Kidney (tissue), 22 donors: ENCODE measurements at places on chromosomes 6 and 20.

- DNase-seq: no peak
These were observed 1124.6 kb upstream of the MAP3K7 start for GRCh38 chr6:91711518-91711917.

DNA sequence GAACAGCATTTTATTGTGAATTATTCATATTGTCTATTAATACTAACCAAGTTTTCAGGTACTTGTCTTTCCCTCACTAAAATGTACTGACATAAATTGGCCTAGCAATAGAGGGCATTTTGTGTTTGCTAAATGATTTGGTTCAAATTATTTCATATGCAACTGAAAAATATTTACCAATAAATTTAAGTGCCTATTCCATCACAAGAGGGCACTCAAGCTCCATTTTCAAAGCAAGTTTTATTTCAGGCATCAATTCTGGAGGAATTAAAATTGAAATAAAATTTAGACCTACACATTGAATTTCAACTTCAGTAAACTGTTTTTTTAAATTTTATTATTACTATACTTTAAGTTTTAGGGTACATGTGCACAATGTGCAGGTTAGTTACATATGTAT lies 114.3 kb upstream of the SYNCRIP start:
- no peak for DNase-seq

- no peak for DNase-seq
These were observed 144.3 kb downstream of the ADGRB3 start for GRCh38 chr6:68779366-68779765.

DNA sequence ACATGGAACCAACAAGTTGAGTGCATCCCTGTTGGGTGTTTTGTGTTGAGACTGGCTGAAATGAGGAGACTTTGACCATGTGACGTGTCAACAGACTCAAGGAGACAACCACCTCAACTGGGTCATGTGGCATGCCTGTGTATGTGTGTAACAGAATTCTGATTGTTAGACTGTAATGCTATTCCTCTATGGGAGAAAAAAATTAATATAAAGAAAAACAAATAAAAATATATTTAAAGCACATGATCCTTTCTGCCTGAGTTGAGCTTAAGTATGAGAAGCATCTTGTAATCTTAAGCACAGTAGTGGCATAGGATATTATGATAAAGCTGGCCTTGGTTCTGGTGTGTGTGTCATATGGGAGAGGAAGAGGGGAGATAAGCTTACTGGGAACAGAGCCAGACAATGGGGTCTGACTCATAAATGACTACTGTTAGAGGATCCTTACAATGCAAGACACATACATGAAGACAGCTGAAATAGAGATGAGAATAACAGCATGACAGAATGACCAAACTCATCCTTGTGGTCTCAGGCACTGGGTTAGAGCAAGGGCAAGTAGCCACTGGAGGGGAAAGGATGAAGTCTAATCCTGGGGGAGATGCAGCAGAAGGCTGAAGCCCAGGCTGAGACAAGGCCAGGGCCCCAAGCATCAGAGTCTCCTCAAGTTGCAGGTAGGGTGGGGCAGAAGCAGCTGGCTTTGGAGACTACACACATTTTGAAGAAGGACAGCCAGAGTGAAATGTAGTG lies 9.2 kb downstream of the TP53INP2 start:
- no peak for DNase-seq

DNA sequence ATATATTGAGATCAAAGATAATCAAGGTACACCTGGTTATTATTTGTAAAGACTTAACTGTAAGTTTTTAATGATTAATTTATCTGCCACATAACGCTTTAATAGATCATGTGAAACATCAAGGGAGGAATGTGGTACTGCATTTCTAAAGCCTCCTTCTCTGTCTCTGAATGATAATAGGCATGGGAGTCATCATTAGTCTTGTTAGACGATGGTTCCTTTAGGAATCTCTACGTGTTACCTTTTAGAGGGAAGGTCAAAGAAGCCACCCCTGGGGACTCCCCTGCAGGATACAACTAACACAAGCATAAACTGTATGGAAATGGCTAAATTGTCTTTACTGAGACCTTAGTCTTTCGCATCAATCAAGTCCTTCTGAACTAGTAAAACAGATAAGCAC lies 173.6 kb upstream of the MCHR2 start:
- DNase-seq: no peak

DNA sequence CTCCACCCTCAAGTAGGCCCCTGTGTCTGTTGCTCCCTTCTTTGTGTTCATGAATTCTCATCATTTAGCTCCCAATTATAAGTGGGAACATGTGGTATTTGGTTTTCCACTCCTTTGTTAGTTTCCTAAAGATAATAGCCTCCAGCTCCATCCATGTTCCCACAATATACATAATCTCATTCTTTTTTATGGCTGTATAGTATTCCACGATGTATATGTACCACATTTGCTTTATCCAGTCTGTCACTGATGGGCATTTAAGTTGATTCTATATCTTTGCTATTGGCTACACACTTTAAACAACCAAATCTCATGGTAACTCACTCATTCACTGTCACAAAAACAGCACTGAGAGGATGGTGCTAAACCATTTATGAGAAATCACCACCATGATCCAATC lies 35.5 kb upstream of the VGLL2 start:
- no peak for DNase-seq

DNA sequence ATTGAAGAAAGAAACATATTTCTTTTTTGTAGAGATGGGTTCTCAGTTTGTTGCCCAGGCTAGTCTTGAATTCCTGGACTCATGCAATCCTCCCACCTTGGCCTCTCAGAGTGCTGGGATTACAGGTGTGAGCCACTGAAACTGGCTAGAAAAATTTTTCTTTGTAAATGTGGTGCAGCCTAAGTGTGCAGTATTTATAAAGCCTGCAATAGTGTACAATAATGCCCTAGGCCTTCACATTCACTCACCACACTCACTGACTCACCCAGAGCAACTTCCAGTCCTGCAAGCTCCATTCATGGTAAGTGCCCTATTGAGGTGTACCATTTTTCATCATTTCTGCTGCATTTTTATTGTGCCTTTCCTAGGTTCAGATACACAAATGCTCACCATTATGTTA lies 31.4 kb downstream of the NHSL1 start:
- DNase-seq: no peak

DNA sequence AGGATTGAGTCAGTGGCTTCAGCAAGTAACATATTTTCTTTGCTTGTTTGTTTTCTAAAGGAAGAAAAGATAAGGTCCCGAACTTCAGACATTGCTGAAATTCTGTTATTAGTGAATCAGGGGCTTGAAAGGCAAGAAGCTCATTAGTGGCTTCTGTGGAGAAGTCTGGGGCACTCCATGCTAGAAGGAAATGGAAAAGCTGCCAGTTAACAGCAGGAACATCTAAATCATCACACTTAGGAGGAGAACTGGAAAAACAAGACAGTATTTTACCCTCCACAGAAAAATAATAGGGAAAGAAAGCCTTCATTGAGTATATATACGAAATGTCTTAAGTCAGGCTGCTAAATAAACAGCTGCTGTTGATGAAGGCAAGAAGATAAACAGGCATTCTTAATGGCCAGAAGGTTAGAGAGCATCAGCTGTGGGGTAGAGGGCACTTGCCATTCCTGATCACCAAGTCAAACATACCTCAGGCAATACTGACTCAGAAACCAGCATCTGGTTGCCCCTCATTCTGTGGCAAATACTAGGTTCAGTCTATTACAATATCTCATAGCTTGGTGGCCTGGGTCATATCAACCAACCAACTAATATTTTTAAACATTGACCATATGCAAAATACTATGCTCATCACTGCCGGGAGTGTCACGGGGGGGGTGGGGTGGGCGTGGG lies 143.2 kb upstream of the TENT5A start:
- DNase-seq: no peak

- no peak for DNase-seq
These were observed 28.1 kb downstream of the HUS1B start for GRCh38 chr6:628766-629165.

- DNase-seq: no peak
These were observed 32.7 kb upstream of the COL21A1 start for GRCh38 chr6:56280126-56280525.

DNA sequence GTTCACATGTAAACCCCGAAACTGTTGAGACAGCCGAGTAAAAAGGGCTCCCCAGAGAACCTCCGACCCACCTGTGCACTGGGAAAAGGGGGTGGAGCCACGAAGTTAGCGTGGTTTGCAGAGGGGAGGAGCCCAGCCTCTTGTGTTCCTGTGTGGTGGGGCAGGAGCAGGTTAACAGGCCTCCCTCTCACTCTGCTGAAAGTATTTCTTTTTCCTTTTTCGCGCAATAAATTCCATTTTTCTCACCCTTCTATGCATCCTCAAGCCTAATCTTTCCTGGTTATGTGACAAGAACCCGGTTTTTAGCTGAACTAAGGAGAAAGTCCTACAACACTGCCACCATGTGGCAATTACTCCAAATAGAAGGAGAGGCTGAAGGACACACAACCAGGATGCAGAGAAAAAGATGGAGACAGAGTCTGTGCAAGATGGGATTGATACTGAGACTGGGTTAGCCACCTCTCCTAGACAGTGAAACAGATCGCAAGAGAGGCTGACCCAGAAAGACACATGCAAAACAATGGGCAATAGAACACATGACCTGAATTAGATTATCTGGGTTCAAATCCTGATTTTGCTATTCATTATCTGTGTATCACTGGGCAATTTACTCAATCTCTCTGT lies 168.7 kb upstream of the PRSS16 start:
- peak; percentile 61 for DNase-seq

DNA sequence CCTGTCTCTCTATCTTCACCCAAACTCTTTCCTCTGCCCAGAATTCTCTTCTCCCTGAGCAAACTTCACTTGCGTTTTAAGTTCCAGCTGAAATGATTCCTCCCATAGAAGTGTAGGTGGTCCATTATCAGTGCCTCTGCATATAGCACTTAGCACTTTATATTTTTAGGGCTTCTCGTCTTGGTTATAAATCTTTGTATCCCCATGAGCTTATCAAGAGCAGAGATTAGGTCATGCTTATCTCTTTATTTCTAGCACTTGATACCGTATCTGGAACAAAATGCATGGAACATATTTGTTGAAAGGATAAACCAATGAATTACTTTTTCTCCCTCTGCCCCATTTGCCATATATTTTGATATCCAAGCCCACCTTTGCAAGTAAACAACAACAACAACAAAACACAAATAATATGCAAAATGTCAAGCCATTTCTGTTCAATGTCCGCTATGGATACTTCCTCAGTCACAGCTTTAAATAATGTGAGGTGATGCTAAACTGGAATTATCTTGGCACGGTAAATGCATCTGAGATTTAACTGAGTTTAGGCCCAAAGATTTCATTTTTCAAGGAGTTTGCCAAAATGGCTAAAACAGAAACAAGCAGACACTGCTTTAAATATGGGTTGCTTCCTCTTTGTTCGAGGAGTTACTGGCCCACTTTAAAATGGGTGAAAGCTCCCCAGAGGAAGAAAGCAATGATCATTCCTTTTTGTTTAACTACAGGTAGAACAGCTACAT lies 106.2 kb upstream of the STMND1 start:
- no peak for DNase-seq

DNA sequence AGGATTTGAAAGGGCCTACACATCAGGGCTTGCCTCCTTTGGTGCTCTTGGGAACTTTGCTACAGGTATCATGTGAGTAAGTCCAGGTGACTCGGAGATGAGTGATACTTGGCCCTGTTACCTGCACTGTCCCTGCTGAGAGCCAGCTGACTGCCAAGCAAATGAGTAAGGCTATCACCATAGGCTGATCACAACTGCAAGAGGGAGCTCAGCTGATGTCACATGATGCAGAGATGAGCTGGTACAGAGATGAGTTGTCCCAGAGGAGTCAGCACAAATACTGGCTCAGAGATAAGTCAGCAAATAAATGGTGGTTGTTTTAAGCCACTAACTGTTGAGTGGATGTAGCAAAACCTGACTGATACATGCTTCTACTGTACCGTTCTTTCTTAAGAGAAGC lies 41.4 kb downstream of the LAMP5 start:
- DNase-seq: no peak

DNA sequence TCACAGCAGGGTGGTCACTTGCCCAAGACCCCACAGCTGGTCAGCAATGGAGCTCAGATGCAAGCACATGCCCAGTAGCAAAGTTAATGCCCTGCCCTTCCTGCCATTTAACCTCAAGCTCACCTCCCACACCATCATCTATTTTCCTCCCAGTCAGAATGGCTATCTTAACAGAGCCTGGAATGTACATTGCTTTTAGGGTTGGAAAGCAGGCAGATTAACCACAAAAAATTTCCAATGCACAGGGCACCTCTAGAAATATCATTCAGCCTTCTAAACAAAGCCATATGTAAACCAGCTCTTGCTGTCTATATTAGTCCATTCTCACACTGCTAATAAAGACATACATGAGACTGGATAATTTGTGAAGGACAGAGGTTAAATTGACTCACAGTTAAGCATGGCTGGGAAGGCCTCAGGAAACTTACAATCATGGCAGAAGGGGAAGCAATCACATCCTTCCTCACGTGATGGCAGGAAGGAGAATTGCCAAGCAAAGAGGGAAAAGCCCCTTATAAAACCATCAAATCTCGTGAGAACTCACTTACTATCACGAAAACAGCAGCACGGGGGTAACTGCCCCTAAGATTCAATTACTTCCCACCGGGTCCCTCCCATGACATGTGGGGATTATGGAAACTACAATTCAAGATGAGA lies 106.9 kb downstream of the FYN start:
- DNase-seq: no peak

DNA sequence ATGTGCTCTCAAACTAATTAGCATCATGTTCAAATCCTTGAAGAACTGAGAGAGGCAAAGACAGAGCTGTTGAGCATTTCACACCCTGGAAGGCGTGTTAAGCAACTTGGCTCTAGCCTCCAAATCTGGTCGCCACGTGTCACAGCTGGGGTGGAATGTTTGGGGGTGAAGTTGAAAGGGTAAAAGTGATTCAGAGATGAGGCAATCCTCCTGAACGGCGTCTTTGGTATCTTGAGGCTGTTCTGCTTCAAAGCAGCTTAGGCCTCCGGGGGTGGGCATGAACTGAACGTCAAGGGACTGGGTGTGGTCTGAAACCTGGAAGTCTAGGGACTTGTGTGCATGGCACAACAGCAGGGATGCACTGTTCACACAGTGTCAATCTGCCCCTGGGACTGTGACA lies 62.3 kb downstream of the TRAM2 start:
- peak; percentile 61 for DNase-seq

DNA sequence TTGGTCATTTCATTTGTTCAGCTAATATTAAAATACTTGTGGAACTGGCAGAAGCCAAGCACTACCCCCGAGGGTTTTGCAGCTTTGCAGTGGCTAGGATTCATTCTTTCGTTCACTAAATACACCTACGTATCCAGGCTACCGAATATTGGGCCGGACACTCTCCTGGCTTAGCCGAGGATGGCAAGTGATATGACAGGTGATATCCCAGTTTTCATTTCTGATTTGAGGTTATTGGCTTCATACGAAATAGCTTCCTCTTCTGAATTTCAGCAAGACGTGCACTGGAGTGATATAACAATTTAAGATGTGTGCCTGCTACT lies 536 bp upstream of the MTFR2 start:
- no peak for DNase-seq
